Fibroblast of skin of left quadriceps (primary cell): ENCODE measurements at places on chromosomes 4 and X.

GRCh38 chr4:146029147-146029546 lies 90.5 kb upstream of the ZNF827 start:
- DNase-seq, result no peak

GRCh38 chr4:39357002-39357401 lies 9.2 kb downstream of the RFC1 start:
- DNase-seq, result no peak

DNA sequence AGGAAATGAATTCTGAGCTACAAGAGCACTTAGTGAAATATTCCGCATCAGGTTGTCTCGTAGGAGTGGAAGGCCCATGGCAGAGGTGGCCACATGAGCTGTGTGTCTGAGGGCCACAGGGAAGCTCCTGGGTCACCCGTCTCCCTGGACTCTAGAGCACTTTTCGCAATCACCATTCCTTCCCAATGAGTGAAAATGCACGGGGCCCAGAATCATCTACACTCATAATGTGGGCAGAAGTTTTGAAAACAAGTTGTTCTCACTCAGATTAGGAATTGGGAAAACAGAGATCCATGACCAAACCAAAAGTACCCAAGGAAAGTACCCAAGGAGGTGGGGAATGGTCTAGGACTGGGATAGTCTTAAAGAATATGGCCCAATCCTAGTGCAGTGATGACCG lies 94.4 kb downstream of the SCD5 start:
- no peak for DNase-seq

- DNase-seq, result no peak
Measured at GRCh38 chr4:63492515-63492914, 916.7 kb downstream of the TECRL start.

GRCh38 chr4:174928174-174928573 lies 10.0 kb downstream of the ADAM29 start:
- no peak for DNase-seq

DNA sequence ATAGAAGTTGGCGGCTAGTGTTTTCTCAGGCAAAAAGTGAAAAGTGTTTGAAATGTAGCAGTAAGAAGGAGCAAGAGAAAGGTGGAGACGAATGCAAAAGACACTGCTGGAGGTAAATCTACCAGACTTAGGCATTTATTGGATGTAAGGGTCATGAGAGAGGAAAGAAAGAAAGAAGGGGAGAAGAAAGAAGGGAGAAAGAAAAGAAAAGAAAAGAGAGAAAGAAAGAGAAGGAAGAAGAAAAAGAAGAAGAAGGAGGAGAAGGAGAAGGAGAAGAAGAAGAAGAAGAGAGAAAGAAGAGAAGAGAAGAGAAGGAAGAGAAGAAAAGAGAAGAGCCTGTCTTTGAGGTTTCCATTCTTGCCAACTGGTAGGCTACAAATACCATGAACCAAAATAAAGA lies 31.2 kb downstream of the OPHN1 start:
- DNase-seq, result no peak

DNA sequence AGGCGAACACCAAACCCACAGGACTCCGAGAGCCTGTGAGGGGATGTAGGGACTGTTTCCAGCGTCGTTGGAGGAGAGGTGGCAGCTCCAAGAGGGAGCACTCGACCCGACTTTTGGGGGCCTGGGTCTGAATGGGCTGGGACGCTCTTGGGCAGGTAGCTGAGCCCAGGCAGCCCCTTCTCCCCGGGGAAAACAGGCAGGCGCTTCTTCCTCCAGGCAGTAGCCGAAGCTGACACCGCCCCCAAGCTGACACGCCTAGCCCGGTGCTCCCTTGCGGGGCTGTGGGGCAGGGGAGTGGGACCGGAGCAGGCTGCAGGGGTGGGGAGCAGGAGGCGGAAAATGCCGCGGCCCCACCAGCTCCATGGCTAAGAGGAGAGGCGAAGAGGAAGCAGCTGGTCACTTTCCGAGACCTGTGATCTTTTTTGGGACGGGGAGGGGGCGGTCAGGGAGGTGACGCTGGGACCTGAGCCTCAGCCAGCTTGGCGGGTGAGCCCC lies 4.2 kb downstream of the NKX1-1 start:
- DNase-seq, result no peak

DNA sequence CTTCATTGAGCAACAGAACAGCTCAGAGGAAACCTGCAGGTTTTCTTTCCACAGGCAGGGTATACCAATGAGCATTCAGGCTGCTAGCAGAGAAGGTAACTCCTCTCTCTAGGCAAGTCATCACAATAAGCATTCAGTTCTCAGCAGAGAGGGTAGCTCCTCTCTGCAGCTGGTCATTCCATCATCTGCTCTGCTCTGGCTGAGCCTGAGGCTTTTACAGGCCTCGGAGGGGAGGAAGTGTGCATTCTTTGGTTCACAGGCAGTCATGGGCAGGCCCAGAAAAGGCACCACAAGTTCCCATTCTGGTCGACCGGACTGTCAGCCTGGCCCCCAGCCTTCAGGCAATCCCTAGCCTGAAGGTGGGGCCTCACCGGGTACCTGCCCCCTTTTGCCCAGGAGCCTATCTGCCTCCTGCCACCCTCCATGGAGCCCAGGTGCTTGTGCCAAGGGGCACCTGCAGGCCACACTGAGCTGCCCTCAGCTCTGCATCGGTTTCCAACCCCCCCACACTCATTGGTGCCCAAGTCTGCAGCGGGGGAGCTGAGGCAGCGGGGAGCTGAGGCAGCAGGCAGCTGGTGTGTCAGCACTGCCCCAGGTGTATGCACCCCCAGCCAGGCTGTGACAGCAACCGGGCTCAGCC lies 83.1 kb downstream of the PRDM5 start:
- no peak for DNase-seq

DNA sequence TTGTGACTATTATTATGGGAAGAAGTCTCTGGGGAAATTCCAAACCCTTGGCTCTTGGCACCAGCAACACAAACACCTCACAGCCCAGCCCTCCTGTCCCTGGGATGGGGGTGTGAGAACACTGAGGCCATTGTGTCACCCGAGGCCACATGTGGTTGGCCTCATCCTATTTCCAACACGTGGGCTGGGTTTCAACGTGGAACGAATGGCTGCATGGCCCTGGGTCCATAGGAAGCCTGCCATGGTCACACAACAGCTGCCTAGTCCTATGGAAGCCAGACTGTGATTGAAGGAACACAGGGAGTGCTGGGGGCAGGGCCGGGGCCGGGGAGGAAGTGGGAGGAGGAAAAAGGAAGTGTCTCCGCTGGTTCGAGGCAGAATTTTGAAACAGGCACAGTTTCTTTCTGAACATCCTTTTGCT lies 10.0 kb downstream of the CLCN4 start:
- DNase-seq, result no peak

GRCh38 chr4:125794989-125795388 lies 480.2 kb downstream of the FAT4 start:
- no peak for DNase-seq

GRCh38 chr4:143435955-143436354 lies 77.5 kb upstream of the SMARCA5 start:
- DNase-seq, result no peak

DNA sequence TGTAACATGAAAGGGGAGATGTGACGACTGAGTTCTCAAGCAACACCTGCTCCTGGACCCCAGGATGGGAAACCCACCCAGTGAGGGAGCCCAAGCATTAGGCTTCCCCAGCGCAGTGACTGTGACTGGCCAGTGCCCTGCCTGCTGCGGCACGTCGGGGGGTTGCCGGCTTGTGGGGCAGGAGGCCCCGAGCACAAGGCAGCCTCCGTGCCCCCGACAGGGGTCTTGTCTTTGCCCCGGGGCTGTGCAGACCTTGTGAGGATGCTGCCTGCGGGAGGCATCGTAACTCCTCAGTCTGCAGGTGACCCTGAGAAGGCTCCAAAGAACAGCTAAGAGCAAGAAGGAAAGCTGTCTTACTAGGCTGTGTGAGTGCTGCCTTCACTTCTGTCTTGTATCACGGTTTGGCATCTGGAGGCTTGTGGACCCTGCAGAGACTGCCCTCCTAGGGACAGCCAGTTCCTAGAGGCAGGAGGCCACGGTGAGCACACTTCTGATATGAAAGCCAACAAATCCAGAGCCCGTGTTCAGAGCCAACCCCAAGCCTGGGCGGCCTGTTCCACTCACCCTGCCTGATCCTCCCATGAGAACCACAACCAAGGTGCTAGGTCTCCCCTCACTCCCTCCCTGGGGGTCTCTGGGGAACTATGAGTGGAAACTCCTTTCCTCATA lies 47.7 kb downstream of the FGFRL1 start:
- no peak for DNase-seq
